ENCODE measurements at places on chromosomes 3 and 15.

GRCh38 chr3:128485282-128486204 lies 7.5 kb downstream of the GATA2 start:
- no peak for DNase-seq

- no peak for DNase-seq
Observed at GRCh38 chr15:101266034-101266433, 11.3 kb downstream of the SELENOS start.

- no peak for DNase-seq
Observed at GRCh38 chr15:37220949-37221670, 120.8 kb upstream of the MEIS2 start.

DNA sequence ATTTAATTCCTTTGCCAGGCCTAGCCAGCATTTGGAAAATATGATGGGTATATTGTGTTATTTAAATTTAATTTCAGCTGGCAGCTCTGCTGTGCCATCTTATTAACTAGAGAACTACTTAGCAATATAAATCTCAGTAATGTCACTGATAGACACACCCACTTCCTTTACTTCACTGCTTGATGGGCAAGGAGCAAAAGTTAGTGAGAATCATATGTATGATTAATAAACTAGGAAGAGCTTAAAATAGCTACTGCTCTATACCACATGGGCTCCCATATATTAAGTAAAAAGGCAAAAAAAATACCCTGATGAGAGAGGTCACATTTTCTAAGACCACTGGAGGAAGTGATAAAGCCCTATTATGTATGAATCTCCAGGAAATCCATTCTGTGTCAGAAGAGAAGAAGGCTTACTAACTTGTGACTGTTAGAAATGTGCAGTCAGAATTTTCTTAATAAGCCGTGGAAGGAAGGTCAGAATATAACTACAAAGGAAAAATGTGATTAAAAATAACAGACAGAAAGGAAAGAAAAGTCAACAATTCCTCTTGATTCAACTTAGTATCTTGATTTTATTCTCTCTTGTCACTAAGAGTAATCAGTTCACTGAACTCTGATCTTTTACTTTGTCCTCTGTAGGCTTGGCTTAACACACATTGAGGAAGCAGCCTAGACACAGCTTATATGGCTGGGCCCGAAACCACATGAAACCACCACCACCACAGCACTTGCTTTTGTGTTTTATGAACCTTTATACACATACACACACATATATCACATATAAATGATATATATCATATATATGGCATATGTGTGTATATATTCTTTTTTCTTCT lies 1233.9 kb upstream of the ALCAM start:
- DNase-seq, result no peak

- peak; percentile 3 for DNase-seq
Observed at GRCh38 chr3:161310649-161311423, 60.5 kb downstream of the SPTSSB start.
